Epithelial cell of prostate (primary cell): ENCODE measurements at places on chromosomes 16 and 17.
A peak's percentile ranks its signal among the peaks of the same experiment; 100 is the strongest.

DNA sequence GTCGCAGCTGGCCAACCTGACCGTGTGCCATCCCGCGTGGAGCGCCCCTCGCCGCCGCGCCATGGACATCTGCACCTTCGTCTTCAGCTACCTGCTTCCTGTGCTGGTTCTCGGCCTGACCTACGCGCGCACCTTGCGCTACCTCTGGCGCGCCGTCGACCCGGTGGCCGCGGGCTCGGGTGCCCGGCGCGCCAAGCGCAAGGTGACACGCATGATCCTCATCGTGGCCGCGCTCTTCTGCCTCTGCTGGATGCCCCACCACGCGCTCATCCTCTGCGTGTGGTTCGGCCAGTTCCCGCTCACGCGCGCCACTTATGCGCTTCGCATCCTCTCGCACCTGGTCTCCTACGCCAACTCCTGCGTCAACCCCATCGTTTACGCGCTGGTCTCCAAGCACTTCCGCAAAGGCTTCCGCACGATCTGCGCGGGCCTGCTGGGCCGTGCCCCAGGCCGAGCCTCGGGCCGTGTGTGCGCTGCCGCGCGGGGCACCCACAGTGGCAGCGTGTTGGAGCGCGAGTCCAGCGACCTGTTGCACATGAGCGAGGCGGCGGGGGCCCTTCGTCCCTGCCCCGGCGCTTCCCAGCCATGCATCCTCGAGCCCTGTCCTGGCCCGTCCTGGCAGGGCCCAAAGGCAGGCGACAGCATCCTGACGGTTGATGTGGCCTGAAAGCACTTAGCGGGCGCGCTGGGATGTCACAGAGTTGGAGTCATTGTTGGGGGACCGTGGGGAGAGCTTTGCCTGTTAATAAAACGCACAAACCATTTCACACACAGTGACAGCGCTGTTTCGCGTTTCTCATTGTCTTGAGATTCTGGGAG lies 2.0 kb upstream of the ZACN start:
- no peak for DNase-seq

DNA sequence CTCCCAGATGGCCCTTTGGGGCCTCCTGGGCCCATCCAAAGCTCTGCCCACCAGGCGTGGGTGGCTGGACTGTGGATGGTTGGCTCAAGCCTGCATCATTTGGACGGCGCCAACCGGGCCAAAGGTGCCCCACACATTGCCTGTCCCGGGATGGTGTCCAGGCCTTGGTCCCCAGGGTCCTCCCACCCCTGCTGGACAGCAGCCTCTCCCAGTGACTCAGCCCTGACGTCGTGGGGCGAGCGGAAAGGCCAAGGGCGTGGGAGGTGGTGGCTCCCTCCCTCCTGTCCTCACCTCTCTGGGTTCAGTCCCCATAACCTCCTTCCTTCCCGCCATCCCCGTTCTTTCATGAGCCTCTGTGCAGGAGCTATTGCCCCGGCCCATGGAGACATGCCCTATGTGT lies 42.1 kb upstream of the DLX4 start:
- DNase-seq = no peak

- no peak for DNase-seq
These were observed 100.2 kb upstream of the CDH11 start for GRCh38 chr16:65222049-65222448.

- DNase-seq = no peak
These were observed 9.2 kb downstream of the CACNG1 start for GRCh38 chr17:67053438-67054000.

DNA sequence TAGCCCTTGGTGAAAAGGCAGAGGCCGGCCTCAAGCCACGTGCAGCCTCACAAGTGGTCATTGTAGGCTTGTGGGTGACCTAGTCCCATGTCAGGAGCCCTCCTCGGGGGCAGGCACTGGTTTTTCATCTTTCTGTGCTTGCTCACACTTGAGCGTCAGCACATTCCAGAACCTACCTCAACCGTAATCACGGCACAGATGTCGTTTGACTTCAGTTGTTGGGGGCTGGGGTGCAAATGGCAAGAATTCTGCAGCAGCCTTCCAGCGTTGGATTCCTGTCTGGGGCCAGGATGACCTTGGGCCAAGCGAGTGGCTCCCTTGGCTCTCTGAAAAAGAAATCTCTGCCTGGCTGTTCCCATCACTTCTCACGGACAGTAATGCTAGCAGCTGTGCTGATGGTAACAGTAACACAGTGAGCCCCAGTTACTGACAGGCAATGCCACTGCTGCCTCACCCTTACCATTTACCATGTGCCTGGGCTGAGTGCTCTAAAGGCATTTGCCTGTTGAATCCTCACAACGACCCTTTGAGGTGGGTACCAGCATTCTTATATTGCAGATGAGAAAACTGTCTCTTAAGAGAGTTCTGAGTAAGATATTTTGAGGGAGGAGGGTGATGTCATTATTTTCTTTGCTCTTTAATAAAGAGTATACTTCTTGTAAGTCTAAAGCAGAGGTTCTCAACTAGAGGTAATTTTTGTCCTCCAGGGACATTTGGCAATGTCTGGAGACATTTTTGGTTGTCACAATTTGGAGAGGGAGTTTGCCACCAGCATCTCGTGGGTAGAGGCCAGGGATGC lies 46.5 kb downstream of the KSR1 start:
- DNase-seq = no peak

DNA sequence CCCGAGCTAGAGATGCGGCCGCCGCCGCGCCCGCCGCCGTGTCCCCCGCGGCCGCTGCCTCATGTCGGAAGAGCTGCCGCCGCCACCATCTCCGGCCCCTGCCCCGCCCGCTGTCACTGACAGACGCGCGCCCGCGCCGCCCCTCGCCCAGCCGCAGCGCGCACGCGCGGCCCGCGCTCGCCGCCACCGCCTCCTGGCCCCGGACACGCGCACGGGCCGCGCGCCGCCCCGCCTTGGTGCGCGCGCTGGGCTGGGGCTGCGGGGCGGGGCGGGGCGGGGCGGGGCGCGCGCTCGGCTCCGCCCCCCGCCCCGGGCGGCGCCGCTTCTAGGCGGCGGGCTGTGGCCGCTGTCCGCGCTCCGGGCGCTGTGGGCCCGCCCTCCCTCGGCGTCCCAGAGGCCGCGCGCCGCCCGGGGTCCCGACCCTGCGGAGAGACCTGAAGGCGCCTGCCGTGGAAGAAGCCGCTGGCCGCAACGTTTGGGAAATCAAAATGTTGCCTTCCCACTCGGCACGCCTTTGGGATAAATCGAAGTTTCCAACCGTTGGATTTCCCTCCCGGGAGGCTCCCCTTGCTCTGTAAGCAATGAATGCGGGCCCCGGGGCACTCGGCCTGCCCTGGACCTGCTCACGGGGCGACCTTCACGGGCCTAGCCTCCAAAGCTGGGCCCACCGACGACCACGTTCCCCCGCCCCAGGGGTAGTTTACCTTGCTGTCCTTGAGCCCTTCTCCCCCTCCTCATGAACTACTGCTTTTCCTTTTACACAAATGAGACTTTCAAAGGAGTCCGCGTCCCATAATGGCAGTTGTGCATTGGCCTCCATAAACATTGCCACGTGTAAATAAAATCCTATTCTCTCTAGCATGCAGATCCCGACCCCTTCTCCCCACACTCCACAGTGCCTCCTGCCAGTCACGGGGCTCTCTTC lies at the start of gene ADCY9:
ADCY9 (minus strand) TSS at position 118 of the 925 bp plus-strand sequence. CDS start 1,000 bp downstream, outside the sequence.
- DNase-seq = no peak

- no peak for DNase-seq
These were observed 6.9 kb downstream of the KRT24 start for GRCh38 chr17:40696651-40697072.

GRCh38 chr17:9860851-9861250 lies 35.1 kb downstream of the GLP2R start:
- DNase-seq = no peak

DNA sequence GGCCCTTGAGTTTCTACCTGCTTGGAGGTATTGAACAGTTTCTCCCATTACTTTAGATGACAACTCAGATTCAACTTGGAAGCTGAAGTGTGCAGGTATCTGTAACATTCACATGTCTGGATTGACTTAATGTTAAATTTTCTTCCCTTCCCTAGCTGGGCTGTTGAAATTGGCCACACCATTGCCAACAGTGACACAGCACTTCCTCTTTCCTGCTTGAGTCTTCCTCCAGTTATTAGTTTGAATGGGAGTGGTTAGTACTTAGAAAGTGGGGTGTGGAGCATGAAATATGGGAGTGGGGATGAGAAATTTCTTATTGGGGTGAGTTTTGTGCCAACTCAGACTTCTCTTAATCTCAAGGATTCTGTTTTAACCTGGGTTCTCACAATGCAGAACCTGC lies 454.9 kb downstream of the KCNJ2 start:
- DNase-seq = no peak

- DNase-seq = no peak
These were observed 936.1 kb upstream of the SOX9 start for GRCh38 chr17:71184716-71185115.

- DNase-seq = no peak
These were observed 534 bp downstream of the GPATCH8 start for GRCh38 chr17:44502598-44503146.

- no peak for DNase-seq
These were observed 1.0 kb upstream of the SIRT7 start for GRCh38 chr17:81918832-81919545.

DNA sequence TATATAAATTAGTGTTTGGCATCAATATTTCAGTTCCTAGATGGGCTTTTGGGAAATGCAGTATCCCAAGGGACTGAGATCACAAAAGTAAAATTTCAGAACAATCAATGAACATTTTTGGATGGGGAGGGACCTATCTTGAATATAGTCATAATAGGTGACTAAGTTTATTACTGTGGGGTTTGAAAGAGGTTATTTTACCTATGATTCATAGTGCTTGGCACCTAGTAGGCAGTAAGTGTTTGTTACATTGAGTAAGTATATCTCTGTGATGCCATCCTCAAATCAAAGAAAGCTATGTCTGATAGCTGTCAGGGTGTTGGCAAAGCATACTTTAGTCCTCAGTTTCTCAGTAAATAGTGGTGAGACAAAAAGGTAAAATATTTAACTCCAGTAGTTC lies 36.9 kb downstream of the ZNF207 start:
- peak; percentile 40 for DNase-seq

GRCh38 chr17:19539040-19539399 lies 5.4 kb downstream of the SLC47A1 start:
- no peak for DNase-seq

DNA sequence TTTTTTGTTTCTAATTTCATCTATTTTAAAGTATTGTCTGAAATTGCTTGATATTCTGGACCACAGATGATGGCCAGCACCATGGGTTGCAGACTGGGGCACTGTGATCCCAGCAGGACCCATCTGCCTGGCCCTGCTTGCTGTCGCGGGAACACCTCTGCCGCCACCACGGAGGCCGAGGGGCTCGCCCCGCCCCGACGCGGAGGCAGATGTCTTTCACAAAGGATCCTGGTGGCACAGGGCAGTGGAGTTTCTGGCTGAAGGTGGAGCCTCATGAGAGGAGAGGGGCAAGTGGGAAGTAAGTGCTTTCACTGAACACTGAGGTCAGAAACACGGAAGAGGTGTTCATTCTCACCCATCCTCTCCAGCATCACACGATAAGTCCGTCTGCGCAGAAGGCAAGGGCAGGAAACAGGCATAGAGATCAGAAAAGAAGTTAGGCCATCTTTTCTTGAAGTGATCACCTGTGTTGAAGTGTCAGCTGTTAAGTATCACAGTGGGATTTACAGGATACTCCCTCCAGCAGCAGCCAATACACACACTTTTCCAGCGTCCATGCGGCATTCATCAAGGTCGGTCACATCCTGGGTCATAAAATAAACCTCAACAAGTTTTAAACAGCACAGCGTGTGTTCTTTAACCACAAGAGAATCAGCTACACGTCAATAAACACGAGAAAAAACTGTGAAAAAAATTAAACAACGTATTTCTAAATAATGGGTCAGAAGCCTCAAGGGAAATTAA lies 194.5 kb downstream of the RPTOR start:
- DNase-seq = no peak

- no peak for DNase-seq
These were observed 10.0 kb downstream of the HAGH start for GRCh38 chr16:1816396-1817275.

DNA sequence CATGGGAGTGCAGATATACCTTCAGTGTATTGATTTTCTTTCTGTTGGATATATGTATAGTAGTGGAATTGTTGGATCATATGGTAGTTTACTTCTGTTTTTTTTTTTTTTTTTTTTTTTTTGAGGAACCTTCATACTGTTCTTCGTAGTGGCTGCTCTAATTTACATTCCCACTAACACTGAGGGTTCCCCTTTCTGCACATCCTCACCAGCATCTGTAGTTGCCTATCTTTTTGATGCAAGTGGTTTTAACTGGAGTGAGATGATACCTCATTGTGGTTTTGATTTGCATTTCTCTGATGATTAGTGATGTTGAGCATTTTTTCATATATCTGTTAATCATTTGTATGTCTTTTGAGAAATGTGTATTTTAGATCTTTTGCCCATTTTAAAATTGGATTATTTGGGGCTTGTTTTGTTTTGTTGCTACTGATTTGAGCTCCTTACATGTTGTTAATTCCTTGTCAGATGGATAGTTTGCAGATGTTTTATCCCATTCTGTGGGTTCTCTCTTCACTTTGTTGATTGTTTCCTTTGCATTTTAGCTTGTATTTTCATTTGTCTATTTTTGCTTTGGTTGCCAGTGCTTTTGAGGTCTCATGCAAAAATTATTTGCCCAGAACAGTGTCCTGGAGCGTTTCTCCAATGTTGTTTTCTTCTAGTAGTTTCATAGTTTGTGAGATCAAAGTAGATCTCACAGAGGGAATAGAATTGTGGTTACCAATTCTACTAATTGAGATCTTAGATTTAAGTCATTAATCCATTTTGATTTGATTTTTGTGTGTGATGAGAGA lies 25.0 kb upstream of the BCAS3 start:
- no peak for DNase-seq

- DNase-seq = peak; percentile 5
These were observed 16.3 kb upstream of the SALL1 start for GRCh38 chr16:51167170-51167895.

DNA sequence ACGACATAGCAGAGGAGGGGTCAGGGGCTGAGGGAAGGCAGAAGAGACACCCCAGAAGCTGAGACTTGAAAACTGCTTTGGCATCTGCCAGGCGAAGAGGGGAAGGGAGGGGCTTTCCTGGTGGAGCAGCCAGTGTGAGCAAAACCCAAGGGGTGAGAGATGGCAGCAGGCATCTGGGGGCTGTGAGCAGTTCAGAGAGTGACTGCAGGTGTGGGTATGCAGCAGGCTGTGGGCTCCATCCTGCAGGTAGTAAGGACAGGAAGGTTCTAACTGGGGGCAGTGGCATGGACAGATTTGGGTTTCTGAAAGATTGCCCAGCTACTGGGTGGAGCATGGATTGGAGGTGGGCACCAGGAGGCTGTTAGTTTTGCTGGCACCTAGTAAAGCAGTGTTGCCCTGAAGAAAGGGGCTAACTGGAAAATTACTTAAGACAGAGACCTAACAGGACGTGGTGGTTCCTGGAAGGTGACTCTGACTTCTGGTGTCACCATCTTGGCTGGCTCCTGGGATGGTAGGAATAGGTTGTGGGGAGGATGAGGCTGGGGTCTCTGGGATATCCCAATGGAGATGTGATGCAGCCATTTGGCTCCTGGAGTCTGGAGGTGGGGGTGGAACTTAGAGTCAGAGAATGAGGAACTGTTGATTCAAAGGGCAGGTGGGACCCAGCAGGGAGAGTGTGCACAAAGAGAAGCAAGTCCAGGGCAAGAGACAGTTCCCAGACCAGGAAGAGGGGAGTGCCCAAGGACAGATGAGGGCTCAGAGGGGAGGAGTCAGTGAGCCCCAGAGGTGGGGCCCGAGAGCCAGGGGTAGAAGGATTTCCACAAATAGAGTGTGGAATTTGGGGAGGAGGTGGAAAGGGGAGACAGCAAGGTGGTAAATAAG lies 11.2 kb downstream of the BCL7C start:
- no peak for DNase-seq

- peak; percentile 8 for DNase-seq
These were observed 46.3 kb downstream of the PRKCA start for GRCh38 chr17:66348584-66349165.
